Large intestine (tissue), 12 donors: ENCODE measurements at places on chromosomes 1 and 21.

- peak; percentile 22 for DNase-seq
Observed at GRCh38 chr21:25568246-25568645, 39.0 kb downstream of the MRPL39 start.

- DNase-seq = no peak
Observed at GRCh38 chr21:41823166-41823565, 56.0 kb downstream of the PRDM15 start.

GRCh38 chr21:14589855-14590563 is 43.9 kb upstream of the SAMSN1 start:
- DNase-seq = no peak

GRCh38 chr21:37763298-37763697 is 153.0 kb downstream of the KCNJ6 start:
- no peak for DNase-seq

DNA sequence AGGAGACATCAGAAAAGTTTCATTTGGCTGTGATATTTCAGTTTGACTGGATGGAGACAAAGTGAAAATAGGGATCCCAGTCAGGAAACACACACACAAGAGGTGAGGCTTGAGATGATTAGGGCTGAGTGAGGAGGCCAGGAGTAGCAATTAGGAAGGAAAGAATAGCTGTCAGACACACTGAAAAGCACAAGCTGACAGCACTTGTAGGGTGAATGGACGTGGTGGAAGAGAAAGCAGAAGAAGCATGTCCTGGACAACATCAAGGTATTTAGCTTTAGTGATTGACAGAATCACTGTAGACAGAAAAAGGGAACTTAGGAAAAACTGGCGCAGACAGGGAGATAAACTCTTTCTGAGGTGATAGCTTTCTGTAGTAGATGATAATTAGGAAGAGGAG is 347.7 kb downstream of the TGFB2 start:
- no peak for DNase-seq

DNA sequence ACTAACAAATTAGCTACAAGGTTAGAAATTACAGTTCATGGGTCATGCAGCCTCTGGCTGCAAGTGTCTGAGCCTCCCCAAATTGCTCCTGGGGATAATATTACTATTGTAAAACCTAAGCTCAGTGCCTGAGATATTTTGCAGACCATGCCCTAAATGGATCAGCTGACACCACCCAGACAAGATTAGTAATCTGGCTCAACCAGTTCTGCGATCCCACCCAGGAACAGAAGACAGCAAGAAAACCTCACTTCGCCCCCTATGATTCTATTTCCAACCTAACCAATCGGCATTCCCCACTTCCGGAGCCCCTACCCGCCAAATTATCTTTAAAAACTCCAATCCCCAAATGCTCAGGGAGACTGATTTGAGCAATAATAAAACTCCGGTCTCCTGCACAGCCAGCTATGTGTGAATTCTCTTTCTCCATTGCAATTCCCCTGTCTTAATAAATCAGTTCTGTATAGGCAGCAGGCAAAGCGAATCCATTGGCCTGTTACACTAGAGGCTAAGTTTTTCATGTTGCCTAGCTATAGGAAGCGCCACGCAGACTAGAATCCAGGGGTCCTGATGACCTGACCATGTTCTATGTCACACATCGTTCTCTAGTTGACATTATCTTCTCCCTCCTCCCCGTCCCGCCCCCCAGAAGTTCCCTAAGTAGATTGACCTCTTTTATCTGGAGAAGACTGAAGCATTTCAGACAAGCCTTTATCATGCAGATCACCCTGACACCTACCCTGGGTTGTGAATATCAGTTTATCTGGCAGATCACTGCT is 22.4 kb upstream of the ZFYVE9 start:
- peak; percentile 34 for DNase-seq

DNA sequence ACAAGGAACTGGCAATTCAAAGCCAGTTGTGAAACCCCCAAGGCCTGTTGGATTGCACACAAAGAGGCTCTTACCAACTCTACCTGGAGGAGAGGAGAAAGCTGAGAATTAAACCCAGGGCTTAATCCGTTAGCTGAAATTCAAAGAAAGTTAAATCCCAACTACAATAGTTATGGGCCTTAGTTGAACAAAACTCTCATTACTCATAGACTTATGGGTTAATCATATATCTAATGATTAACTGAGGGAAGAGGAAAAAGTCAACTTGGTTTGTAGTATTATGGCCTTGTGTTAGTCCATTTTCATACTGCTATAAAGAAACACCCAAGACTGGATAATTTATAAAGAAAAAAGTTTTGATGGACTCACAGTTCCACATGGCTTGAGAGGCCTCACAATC is 838.2 kb upstream of the ADGRL2 start:
- DNase-seq = no peak

DNA sequence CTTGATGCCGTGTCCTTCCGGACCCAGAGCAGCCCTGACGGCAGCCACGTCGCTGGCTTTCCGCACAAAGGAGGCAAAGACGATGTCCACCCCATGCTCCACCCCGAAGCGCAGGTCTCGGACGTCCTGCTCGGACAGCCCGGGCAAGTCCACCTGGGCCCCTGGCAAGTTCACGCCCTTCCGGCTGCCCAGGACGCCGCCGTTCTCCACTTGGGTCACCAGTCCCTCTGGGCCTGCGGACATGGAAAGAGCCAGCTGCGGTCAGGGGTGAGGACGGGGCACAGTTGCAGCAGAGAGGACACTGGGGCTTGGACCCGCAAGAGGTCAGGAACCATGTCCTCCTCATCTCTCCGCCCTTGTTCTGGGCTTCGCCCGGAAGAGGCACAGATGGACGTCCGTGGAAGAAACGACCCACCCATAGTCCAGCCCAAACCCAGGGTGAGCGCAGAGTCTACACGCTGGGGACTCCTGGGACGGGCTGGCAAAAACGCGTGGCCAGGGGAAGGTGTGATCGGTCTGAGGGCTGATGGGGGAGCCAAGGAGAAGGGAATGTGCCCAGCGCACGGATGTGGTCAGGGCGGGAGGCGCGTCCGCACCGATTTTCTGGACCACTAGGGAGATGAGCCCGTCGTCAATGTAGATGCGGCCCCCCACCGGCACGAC is 6.6 kb downstream of the PKLR start:
- no peak for DNase-seq

GRCh38 chr1:87682565-87682964 is 353.9 kb downstream of the LMO4 start:
- DNase-seq = no peak

GRCh38 chr1:31888291-31888690 is 49.9 kb downstream of the PTP4A2 start:
- DNase-seq = no peak

- DNase-seq = no peak
Observed at GRCh38 chr21:38354746-38355145, 98.0 kb downstream of the KCNJ15 start.

- DNase-seq = no peak
Observed at GRCh38 chr1:25566730-25567341, 23.4 kb downstream of the LDLRAP1 start.

GRCh38 chr1:61640531-61641530 is 84.1 kb downstream of the TM2D1 start:
- no peak for DNase-seq

DNA sequence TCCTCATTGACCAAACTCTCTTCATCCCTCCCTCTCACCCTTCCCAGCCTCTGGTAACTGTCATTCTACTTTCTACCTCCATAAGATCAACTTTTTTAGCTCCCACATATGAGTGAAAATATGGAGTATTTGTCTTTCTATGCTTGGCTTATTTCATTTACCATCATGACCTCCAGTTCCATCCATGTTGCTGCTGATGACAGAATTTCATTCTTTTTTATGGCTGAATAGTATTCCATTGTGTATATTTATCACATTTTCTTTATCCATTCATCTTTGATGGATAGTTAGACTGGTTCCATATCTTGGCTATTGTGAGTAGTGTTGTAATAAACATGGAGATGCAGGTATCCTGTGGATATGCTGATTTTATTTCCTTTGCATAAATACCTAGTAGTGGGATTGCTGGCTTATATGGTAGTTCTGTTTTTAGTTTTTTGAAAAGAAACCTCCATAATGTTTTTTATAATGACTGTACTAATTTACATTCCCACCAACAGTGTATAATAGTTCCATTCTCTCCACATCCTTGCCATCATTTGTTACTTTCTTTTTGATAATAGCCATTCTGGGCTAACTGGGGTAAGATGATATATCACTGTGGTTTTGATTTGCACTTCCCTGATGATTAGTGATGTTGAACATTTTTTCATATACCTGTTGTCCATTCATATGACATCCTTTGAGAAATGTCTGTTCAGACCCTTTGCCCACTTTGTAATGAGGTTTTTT is 35.7 kb downstream of the IARS2 start:
- DNase-seq = no peak

GRCh38 chr1:15207031-15207828 is 39.8 kb upstream of the FHAD1 start:
- no peak for DNase-seq

- DNase-seq = no peak
Observed at GRCh38 chr1:4699376-4700301, 45.2 kb downstream of the AJAP1 start.

- no peak for DNase-seq
Observed at GRCh38 chr21:37072274-37072987, 440 bp downstream of the PIGP start.

- no peak for DNase-seq
Observed at GRCh38 chr1:8251635-8252034, 66.3 kb upstream of the SLC45A1 start.

- no peak for DNase-seq
Observed at GRCh38 chr1:160800142-160800541, 4.2 kb downstream of the LY9 start.

DNA sequence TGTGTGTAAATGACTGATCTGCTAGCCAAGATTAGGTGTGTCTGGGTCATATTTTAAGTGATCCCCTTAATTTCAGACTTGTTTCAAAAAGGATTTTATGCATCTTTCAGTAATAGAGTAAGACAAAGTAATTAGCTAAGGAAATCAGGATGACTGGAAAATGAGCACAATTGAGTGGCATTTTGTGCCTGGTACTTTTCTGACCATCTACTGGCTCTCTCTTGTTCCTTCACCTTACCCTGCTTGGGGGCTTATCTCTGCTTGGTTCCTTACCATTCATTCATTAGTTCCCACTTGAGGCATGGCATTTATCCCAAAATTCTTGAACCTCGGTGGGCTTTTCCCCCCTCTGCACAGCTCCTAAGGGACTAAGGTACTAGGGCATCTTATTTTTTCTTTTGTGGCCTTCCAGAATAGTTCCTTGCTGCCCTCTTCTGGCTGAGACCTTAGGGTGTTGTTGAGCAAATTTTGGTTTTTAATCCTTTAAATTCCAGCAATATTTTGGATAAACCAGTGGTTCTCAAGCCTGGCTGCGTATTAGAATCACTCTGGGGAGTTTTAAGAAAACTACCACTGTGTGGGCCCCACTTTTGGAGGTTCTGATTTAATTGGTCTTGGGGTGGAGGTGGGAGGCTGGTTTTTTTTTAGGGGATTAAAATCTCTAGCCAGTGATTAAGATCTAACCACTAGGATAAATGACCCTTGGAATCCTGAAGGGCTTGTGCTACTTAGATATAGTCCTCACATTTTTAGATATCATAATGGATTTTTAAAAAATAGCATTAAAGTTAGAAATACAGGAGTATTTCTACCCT is 50.8 kb downstream of the HS2ST1 start:
- DNase-seq = no peak

DNA sequence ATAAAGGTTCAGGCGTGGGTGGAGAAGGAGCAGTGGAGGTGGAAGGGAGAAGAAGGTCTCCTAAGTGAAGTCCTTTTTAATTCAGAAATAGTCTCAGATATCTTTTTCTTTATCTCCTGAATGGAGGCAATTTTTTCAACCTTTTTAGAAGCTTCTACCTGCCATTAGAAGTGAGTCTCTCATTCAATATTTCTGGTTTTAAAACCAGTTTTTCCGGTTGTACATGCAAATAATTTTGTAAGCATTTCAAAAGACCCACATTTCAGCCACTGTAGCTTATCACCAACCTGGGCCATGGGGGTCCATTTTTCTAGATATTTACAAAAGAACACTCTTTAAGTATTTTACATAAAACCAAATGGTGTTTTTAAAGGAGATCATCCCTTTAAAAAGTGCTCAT is 1280.2 kb downstream of the NCAM2 start:
- DNase-seq = no peak

- peak; percentile 76 for DNase-seq
Observed at GRCh38 chr1:45822644-45823043, 19.2 kb downstream of the MAST2 start.
